CD4-positive, alpha-beta memory T cell (primary cell): ENCODE measurements at places on chromosomes 1 and 21. TPM values are rescaled to one million over a fixed set of nuclear protein-coding genes. Genes with fewer than 3 reads are reported as not detected.

DNA sequence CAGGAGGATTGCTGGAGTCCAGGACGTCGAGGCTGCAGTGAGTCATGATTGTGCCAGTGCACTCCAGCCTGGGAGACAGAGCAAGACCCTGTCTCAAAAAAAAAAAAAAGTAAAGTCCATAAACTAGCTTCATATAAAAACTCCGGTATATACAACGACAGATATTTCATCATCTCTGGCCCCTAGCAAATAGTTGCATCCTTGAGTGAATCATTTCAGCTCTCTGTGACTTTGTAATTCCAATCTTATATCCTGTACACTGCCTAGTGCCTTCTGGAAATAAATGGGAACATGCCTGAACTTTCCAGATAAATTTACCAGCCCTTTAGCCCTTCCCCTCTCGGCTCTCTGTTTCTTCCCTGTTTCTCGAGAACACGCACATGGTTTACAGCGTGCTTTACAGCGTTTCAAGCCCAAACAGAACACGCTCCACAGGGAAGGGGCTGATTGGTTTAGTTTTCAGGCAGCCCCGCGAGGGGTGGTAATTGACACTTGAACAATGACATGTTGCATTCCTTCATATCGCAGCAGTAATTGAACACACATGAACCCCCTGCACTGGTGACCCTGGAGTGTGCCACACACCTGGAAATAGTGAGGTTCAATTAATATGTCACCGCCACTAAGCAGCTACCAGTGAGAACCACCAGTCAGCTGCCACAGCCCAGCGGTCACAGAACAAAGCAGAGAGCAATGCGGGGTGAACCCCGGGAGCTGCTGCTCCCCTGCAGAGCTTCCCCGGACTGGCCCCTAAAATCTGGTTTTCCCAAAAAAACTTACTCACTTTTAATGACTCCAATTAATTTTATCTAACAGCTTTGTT lies 35.7 kb upstream of the SIM2 start:
- no peak for DNase-seq

GRCh38 chr21:43975469-43976098 lies 36.5 kb upstream of the TRAPPC10 start:
- DNase-seq: peak; percentile 77

- no peak for DNase-seq
Measured at GRCh38 chr1:9449110-9449627, 90.1 kb upstream of the SLC25A33 start.

- DNase-seq: no peak
Measured at GRCh38 chr1:54280651-54281050, 80.7 kb downstream of the MRPL37 start.

DNA sequence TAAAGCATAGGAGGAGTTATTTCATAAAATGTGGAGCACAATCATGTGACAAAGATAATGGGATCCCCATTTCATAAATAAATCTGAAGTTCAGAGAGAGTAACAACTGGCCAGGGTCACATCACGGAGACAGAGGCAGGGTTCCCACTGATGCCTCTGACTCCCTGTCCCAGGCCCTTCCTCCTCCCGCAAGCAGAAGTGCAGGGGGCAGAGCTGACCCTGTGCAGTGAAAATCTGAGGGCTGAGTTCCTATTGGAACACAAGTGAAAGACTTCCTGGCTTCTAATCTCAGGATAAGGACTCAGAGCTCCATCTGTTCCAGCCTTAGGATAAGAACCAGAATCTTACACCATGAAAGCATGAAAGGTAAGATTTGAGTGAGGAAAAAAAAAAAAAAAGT lies 22.0 kb downstream of the SELL start:
- no peak for DNase-seq

DNA sequence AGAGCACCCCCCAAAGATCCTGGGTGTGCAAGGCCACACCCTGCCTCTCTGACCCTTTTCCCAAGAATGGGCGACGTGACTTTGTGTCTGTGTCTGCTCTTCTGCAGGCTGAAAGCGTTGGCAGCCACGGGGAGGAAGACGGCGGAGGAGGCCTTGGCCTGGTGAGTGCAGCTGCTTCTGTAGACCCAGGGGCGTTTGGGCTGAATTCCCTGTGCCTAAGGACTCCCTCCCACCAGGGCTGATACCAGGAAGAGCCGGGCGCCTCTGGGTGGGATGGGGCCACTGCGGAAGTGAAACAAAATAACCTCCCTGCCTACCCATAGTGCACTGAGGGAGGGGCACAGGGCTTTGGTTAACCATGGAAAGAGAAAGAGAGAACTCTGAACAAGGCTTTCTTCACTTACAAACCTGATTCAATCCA lies 2.5 kb downstream of the UBASH3A start:
- peak; percentile 60 for DNase-seq

GRCh38 chr1:71068325-71069240 lies 12.3 kb downstream of the ZRANB2 start:
- no peak for DNase-seq

- DNase-seq: no peak
Measured at GRCh38 chr1:164228928-164229327, 330.1 kb upstream of the PBX1 start.

- DNase-seq: no peak
Measured at GRCh38 chr1:203142124-203142523, 14.6 kb downstream of the ADORA1 start.

GRCh38 chr1:228471762-228472398 lies 15.3 kb upstream of the RNF187 start:
- peak; percentile 42 for DNase-seq

DNA sequence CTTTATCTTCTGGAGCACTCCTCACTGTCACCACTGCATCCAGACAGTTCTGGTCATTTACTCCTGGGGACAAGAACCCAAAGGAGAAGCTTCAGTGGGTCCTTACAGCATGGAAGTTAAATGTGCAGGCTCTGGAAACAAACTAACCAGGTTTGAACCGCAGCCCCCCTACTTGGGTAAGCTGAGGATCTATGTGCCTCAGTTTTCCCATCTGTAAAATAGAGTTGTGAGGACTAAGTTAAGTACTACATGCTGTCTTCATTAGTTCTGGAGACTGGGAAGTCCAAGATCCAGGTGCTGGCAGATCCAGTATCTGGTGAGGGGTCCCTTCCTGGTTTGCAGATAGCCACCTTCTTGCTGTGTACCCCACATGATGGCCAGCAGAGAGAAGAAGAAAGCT lies 8.0 kb upstream of the ATP1A2 start:
- no peak for DNase-seq

DNA sequence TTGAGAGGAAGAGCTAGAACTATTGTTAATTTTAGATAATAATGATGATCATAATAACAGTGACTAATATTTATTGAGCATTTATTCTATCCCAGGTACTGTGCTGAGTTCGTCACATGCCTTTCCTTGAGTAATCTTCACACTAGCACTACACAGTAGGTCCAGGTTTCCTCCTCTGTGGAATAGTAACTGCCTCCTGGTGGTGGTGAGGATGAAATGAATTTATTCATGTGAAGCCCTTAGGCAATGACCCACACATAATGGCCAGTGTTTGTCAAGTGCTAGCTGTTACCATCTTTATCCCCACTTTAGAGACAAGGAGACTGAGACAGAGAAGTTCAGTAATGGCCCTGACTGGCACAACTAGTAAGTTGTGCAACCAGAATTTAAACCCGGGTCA lies 5.9 kb downstream of the NIPAL3 start:
- DNase-seq: no peak

GRCh38 chr1:6490181-6491080 lies 1.0 kb downstream of the PLEKHG5 start:
- peak; percentile 48 for DNase-seq

DNA sequence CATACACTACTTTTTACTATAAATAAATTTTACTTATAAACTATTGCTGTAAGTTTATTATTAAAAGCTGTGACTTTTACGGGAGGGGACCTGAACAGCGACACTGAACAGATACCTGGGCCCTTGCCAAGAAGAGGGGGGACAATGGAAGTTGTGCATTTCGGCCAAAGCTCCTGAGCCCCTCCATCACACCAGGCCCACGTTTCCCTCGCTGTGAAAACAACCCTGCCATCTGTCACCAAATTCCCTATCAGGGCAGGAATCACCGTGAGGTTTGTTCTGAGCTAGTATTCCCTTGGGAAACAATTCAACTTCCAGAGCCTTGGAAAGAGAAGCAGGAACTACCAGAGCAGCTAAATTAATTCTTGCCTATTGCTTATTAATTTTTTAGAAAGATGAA lies 37.0 kb downstream of the VTCN1 start:
- DNase-seq: no peak

- peak; percentile 75 for DNase-seq
Measured at GRCh38 chr1:24506691-24507381, 4.2 kb downstream of the RCAN3 start.

- no peak for DNase-seq
Measured at GRCh38 chr1:173097001-173097400, 46.3 kb upstream of the TNFSF18 start.

- no peak for DNase-seq
Measured at GRCh38 chr21:17264182-17264581, 248.7 kb upstream of the CXADR start.

- DNase-seq: no peak
Measured at GRCh38 chr1:229035748-229036082, 235.2 kb upstream of the RAB4A start.

DNA sequence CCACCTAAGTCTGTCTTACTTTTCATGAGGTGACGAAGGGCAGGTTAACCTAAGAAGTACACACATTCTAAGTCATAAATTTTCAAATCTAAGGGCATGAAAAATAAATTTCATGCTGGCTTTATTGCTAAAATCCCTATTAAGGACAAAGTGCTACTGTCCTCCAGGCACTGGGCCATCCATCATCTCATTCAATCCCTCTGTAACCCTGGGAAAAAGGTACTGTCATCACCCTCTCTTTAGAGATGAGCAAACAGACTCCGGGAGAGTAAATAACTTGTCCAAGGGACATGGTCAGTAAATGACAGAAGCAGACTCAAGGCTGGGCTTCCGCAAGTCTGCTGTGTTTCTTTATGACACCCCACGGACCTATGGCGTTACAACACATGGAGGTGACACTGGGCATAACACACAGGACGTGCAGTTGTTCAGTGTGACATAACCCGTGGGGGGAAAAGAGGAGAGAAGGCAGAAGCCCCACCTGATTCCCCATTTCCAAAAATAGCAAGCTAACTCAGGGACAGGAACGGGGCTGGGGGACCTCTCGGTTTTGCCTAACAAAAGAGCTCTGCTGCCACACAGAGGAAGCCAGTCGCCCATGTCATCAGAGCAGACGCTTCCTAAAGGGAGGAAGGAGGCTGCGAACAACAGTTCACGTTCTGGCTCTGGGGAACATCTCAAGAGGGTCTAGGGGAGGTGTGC lies 12.5 kb upstream of the SRM start:
- no peak for DNase-seq

DNA sequence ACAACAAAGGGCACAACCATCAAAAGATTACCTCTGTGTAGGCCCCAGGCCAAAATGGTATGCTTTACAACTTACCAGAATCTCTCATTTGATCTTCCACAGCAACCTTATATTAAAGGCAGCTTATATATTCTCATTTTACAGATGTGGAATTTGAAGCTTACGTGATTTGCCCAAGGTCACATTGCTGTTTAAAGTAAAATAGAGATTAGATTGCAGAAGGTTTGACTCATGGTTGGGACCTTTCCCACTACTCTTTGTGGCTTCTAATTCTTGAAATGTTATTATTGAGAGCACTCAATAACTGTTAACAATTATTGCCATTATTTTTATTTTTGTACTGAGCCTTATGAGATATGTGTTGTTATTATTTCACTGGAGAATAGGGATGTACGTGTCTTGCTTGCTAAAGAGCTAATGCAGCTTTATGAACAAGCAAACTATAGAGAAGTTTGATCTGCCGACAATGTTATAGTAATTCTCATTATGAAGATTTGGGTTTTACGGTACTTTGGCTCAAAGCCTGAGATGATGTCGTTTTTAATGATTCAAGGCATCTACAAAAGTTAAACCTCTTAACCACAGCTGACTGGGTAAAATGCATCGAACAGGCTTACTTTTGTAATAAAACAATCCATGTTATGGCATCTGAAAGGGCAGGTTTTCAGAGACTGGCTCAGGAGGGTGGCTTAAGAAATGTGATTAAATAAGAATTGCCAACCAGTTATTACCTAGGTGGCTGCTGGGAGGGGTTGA lies 43.3 kb upstream of the TSNAX start:
- DNase-seq: no peak

DNA sequence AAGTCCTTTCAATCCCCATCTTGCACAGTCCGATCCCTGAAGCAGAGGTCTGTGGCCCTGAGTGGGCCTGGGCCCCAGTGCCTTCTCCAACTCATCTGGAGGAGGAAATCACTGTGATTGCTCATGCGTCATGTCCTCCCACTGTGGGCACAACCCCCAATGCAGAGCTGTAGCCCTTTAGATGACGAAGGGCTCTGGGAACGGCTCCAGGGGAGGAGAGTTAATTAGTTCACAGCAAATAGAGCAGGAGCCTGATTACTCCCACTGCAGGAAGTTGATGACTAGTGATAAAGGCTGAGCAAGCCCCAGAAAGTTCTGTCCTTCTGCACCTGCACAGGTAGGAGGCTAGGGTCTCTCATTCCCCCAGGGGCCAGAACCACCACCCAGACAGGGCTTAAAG lies 111.5 kb downstream of the CCDC185 start:
- DNase-seq: no peak

Gene ANGPTL3
- polyA plus RNA-seq: not detected

Gene BCAR3
- polyA plus RNA-seq: 0.49 TPM

Gene SPATA46
- polyA plus RNA-seq: not detected

Gene NBPF10
- 0.18 TPM for polyA plus RNA-seq

Gene FCRL5
- 0.28 TPM for polyA plus RNA-seq
